ENCODE measurements at places on chromosomes 11 and 22. TPM values are rescaled to one million over a fixed set of nuclear protein-coding genes. Genes with fewer than 3 reads are reported as not detected.

GPR83 gene
- total RNA-seq = not detected

CWF19L2 gene
- total RNA-seq = 16.9 TPM

SLC22A9 gene
- not detected for total RNA-seq

OR52E2 gene
- not detected for total RNA-seq

NFAM1 gene
- total RNA-seq = 0.10 TPM

KBTBD3 gene
- total RNA-seq = 7.9 TPM

LRRC74B gene
- not detected for total RNA-seq

OR52A1 gene
- not detected for total RNA-seq

MUC5AC gene
- not detected for total RNA-seq

OR8D4 gene
- not detected for total RNA-seq

CSNK1E gene
- 105 TPM for total RNA-seq

GAL gene
- total RNA-seq = 3.9 TPM

MYO18B gene
- total RNA-seq = 0.14 TPM

TBX10 gene
- total RNA-seq = not detected

HBB gene
- not detected for total RNA-seq

MRGPRD gene
- not detected for total RNA-seq

HEPHL1 gene
- not detected for total RNA-seq

ATP5MG gene
- 279 TPM for total RNA-seq

CECR2 gene
- not detected for total RNA-seq

CCDC81 gene
- 0.81 TPM for total RNA-seq

ADAMTS15 gene
- total RNA-seq = not detected

LAYN gene
- 3.5 TPM for total RNA-seq

MS4A1 gene
- 0.35 TPM for total RNA-seq

PANX2 gene
- total RNA-seq = 1.7 TPM

SULT4A1 gene
- total RNA-seq = not detected

THRSP gene
- not detected for total RNA-seq

ZNF70 gene
- 0.79 TPM for total RNA-seq

SSTR3 gene
- total RNA-seq = 28.1 TPM

C11orf21 gene
- total RNA-seq = 6.6 TPM

SYT7 gene
- total RNA-seq = not detected

TRIM29 gene
- not detected for total RNA-seq

ESAM gene
- total RNA-seq = 1.2 TPM

SWAP70 gene
- 8.2 TPM for total RNA-seq

SLC16A8 gene
- total RNA-seq = not detected

CHADL gene
- total RNA-seq = 0.17 TPM

CYP2D6 gene
- total RNA-seq = 1.4 TPM

ASCC2 gene
- 57.6 TPM for total RNA-seq

SEPTIN5 gene
- total RNA-seq = 0.47 TPM

SGSM1 gene
- 0.12 TPM for total RNA-seq

IPO7 gene
- total RNA-seq = 164 TPM

PTGDR2 gene
- 0.14 TPM for total RNA-seq

YWHAH gene
- total RNA-seq = 118 TPM
